CD8-positive, alpha-beta memory T cell (primary cell): ENCODE measurements at places on chromosomes 11 and 22. TPM values are rescaled to one million over a fixed set of nuclear protein-coding genes. Genes with fewer than 3 reads are reported as not detected.

Gene ACR
- not detected for total RNA-seq

Gene MIOX
- 0.31 TPM for total RNA-seq

Gene TRIM49
- not detected for total RNA-seq

Gene SLC43A1
- total RNA-seq: 25.3 TPM

DNA sequence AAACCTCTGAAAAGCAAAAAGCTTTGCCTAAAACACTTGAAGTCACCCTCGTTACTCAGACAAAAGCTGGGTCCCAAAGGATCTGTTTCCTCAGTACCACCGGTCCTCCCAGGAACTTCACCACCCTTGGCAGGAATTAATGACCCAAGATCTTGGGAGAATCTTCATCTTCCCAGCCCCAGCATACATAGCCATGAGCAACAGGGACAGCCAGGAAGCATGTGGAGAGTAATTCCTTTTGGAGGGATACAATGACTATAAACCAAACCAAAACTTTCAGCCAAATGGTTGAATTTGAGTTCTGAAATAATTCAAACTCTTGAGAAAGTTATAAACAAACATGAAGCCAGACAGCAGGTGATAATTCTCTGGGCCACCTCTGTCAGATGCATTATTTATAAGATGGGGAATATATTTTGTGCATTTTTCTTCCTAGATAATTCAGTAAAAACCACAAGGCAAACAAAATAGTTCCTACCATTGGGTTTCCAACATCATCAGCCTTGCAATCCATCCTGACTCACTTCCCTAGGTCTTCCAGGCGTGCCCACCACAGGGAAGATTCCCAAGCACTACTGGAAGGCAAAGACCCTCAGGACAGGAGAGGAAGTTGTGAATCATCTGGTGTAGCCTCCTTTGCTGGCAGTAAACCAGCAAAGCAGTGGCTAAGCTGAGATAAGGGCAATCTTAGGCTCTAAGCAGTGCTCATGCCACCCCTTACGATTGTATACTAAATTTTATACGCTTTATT is 71.7 kb upstream of the DRD2 start:
- DNase-seq: no peak

- DNase-seq: no peak
Observed at GRCh38 chr11:126841999-126842398, 158.6 kb downstream of the KIRREL3 start.

- DNase-seq: no peak
Observed at GRCh38 chr11:63491240-63491587, 247 bp upstream of the PLAAT5 start.
